ENCODE measurements at places on chromosomes 4 and X.

- no peak for DNase-seq
These were observed 35.7 kb downstream of the PPARGC1A start for GRCh38 chr4:23853986-23854660.

DNA sequence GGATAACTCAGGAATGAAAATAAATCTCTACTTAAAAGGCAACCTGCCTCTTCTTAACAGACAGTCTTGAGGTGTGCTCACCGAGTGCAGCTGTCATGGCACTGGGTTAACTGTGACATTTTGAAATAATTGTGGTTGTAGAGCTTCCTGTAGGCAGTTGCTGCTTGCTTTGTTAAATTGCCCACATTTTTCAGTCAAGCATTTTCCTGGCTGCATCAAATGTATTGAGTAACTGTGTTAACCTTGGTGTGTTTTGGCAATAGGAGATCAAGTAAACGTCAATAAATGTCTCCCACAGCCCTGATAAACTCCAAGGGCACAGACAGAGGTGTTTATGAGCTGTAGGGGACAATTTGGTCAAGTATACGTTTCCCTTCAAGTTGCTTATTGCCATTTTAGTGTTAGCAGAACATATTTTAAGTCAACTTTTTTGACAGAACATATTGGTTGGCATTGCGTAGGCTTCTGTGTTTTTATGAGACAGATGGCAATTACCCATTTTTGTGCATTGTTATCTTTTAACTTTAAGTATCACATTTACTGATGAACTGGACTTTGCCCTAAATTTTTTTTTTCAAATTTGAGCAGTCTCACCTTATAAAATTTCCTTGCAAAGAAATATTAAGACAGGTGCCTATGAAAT, 527.4 kb downstream of the C4orf33 start:
- DNase-seq, result no peak

DNA sequence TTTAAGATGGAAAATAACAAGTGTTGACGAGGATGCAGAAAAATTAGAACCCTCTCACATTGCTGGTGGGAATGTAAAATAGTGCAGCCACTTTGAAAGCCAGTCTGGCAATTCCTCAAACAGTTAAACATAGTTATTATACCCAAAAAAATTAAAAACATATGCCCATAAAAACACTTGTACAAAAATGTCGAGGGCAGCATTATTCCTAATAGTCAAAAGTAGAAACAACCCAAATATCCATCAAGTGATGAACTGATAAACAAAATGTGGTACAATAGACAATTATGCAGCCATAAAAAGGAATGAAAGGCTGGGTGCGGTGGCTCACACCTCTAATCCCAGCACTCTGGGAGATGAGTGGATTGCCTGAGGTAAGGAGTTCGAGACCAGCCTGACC, 6.3 kb downstream of the IDS start:
- DNase-seq, result no peak

DNA sequence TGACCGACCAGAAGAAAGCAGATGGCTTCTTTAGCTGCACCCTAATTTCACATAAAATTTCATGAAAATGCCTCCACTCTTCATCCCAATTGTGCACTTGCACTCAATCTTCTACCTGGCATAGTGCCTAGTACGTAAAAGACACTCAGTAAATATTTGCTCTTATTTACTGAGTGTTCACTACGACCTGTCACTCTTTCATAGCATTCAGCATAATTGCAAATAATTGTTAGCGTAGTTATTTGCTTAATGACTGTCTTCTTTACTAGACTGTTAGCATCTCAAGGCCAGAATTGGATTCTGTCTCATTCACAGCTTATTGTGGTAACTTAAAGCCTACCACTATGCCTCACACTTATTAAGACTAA, 130.2 kb downstream of the ENOX2 start:
- no peak for DNase-seq

GRCh38 chr4:162056990-162057389, 106.8 kb downstream of the FSTL5 start:
- DNase-seq, result no peak

DNA sequence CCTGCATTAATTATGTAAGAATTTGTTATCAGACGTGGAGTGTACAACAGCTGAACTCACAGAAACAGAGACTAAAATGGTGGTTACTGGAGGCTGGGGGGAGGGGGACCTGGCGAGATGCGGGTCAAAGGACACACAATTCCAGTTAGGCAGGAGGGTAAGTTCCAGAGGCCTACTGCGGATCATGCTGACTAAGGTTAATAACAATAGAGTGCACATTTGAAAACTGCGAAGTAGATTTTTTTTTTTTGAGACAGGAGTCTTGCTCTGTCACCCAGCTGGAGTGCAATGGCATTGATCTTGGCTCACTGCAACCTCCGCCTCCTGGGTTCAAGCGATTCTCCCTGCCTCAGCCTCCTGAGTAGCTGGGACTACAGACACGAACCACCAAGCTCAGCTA, 7.6 kb downstream of the AGA start:
- no peak for DNase-seq

GRCh38 chrX:153440556-153441135, 5.2 kb downstream of the TREX2 start:
- no peak for DNase-seq

- DNase-seq, result no peak
These were observed 1.6 kb downstream of the MAPK10 start for GRCh38 chr4:86358257-86358656.

- no peak for DNase-seq
These were observed 327.0 kb upstream of the NOCT start for GRCh38 chr4:138688408-138689085.
